ENCODE measurements at places on chromosomes 6 and 20.

DNA sequence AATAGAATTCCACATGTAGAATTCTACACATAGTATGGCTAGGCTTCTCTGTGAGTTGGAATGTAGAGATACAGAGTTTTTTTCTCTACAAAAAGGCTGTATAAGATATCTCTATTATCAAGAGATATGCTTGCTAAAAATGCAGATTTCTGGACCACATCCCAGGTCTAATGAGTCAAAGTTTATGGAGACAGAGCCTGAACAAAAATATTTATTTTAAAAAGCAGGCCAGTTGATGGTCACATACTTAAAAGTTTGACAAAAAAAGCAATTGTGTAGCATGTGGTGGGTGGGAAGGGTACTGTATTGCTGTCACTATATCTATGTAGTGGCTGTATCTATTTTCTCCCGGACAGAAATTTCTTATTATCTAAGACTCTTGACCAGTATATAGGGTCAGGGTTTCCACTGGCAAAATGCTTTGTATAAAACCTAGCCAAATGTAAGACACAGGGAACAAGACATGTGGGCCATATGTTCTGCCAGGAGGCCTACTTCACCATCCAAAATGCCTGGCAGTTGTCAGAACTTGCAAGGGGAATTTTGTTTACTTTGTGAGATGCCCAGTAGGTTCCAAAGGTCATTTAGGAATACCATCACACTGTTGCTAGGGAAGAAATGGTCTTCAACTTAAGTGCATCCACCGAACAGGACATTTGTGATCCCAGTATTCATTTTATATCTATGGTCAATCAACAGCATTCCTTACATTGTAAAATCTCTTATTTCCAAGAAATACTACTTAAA is 60.6 kb downstream of the SHPRH start:
- no peak for DNase-seq

DNA sequence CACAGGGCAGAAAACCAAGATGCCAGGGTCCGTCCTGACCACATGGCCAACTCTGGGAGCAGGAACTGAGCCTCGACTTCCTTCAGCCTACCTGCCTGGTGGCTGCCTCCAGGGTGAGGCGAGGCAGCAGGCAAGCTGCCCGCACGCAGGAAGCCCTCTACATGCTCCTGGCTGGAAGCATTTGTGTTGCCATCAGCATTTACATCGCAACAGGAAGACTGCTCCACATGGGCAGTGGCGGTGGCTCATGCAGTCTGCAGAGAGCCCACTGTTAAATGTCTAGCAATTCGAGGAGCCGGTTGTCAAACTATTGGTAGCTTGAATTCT is 233.8 kb downstream of the SYNDIG1 start:
- DNase-seq: no peak

DNA sequence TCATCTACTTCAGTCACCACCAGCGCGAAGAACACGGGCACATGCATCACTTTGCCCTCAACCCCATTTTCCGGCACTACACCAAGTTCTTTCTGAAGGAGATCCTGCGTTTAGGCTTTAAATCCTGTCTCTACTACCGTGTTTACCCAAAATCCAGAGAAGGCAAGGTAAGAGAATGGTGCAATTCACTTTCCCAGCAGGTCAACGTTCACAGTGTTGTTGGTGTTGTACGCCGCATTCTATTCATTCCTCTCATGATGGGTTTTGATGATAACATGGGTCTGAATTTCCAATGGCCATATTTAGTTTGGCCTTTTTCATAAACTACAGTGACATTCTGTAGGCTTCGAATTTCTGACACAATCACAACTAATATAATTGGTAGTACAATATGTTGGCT is 144.3 kb downstream of the CFAP61 start:
- DNase-seq: no peak

DNA sequence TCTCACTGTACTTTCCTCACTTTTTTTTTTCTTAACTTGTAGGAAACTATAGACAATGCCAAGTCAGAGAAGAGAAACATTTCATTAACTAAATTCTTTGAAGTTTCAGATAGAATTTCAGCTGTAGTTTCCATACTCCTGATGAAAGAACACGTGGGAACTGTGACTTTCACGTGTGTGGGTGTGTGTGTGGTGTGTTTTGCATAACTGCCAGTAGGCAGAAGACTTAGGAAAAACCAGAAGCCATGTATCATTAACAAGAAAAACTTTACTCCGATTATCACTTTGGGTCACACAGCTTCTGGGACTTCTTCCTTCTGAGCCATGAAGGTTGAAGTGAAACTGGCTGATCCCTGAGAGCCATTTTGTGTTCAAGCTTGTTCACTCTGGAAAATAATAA is 483.3 kb downstream of the TFAP2B start:
- no peak for DNase-seq

- DNase-seq: no peak
These were observed 61.3 kb downstream of the PRDM1 start for GRCh38 chr6:106147476-106147875.

- DNase-seq: no peak
These were observed 14.3 kb downstream of the SLA2 start for GRCh38 chr20:36631646-36632045.

DNA sequence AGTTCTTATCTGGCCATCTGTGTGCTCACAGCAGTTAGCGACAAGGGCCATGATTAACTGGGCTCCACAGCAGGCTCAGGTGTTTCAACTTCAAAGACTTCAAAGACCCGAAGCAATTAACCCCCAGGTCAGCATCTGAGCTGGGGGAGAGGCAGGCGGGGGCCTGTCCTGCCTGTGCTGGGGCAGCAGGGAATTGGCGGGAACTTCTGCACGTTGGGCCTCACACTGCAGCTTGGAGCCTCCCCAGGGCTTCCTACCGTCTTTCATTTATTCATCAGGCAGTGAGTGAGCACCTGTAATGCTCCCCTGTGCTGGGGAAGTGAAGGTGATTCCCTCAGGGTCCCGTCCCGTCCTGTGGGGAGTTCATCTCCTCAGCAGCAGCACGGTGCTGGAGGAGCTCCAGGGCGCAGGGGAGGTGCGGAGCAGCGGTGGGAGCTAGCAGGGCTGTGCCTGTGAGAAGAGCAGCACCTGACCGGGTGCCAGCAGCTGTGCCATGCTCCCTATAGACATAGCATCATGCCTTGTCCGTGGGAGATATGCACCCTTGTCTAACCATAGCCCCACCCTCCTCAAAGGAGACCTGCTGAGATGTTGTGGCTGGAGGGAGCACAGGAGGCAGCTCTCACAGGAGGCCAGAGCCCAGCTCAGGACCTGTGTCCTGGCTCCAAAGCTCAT is 51.8 kb upstream of the FRMD1 start:
- no peak for DNase-seq

DNA sequence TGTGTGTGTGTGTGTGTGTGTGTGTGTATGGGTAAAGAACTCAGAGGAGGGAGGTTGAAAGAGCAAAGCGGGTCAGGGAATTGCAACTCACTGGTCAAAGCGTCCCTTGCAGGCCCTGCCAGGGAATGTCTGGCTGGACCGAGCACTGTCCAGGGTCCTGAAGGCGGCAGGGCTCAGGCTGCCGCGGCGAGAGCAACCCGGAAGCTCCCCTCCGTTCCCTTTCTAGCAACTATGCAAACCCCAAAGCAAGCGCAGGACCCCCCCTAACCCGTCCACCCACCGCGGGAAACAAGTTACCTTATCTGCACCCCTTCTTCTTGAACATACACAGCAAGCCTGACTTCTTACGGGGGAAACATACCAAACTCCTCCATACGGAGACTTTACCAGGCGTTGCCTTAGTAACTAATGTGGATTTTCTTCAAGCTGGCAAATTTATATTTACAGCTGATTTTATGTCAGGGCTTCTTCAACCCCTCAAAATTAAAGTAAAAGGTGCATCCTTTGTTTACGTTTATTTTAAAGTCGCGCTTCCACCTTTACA is 538 bp upstream of the GRM1 start:
- peak; percentile 36 for DNase-seq

DNA sequence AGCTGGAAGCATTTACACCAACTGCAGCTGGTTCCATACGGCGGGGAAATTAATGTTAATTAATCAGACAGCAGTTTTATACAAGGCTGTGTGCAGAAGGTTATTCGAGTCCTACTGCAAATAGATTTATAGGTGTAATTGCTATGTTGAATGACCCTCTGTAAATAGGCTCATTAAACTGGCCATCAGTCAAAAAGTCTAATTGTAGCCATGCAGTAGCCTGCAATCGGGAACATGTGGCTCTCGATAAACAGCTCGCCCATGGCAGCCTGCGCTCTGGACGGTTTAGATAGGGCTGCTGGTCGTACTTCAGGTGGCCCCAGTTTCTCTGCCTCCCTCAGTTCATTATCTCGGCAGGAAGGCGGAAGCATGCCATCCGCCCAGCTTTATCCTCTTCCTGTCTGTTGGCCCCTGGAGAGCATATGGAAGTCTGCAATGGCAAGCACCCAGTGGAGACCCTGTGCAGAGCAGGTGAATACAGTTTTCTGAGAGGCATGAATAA is 143.2 kb downstream of the MBOAT1 start:
- no peak for DNase-seq

DNA sequence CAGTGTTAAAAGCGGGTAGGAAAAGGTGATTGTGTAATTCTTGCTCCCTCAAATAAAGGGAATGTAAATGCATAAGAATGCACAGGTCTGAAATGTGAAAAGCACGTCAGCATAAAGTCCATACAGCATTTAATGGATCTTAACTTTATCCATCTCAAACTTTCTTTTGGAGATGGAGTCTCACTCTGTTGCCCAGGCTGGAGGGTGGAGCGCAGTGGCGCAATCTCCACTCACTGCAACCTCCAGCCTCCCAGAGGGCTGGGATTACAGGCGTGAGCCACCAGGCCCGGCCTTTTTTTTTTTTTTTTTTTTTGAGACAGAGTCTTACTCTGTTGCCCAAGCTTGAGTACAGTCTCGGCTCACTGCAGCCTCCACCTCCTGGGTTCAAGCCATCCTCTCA is 33.4 kb downstream of the RNASET2 start:
- no peak for DNase-seq

DNA sequence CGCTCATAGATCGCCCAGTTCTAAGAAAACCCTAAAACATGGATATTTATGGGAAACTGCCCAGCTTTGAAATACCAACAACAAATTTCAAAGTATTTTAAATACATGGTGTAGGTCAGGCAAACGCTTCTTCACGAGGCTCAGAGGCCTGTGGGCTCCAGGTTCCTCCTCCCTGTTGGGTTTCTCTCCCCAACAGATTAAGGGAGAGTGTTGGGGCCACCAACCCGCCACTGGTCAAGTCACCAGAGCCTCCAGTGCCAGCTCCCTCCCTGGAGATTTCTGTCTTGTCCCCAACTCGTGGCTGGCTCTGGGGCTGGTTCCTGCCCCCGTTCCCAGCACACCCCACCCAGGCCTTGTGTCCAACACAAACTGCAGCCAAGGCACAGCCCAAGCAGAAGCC is 87.9 kb downstream of the PTPN1 start:
- no peak for DNase-seq

- DNase-seq: no peak
These were observed 137.5 kb downstream of the BTBD3 start for GRCh38 chr20:12055161-12055560.

DNA sequence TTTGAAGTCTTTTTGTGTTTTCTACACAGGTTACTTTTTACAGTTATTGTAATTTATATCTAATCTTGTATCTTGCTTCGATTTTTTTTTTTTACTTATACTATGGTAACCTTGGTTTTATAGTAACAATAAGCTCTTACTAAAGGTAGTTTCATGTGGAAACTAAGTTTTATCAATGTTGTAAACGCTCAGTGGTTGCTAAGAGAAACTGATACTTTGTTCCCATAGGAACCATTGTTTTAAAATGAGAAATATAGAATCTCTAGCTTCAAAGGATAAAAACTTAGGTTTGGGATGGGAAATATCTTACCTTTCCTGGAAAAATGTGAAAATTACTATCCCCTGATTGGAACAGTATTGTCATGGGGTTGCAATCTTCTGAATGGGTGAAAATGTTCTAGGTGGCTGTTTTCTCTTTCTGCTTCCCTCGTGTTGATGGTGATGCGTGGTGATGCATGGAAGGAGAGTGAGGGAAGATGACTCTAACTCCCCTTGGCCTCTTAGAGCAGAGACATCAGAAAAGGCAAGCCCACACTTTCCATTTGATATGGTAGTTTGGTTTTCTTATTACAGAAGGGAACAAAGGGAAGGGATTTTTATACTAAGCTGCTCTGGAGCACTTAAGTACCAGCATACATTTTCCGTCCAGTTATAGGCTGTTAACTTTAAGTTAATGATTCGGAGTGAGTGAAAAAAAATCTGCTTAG is 23.5 kb upstream of the BACH2 start:
- DNase-seq: no peak

DNA sequence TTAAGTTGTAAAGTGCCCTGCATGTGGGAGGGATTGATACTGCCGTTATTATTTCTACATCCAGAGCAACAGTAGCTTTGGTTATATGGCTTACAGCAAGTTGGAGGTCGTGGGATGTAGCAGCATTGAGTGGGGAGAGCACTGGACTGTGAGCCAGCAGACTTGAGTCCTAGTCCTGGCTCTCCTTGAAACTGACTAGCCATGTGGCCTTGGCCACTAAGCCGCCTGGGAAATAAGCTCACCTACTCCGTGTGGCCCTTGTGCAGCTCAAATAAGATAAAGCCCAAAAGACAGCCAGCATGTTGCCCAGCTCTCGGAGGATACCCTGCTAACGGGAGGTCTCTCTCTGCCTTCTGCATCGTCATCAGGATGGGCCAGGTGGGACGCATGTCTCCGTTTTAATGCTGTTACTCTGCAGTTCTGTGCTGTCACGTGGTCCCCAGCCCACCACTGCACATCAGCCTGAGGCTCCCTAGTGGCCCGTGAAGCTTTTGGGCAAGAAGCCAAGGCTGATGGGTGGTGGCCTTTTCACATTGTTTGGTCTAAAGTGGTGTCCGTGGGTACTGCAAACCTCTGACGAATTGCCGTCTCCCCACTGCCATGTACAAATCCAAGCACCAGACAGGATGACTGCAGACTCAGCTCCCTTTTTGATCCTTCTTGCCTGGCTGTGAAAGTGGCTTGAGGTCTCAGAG is 7.9 kb downstream of the EPB41L1 start:
- no peak for DNase-seq

DNA sequence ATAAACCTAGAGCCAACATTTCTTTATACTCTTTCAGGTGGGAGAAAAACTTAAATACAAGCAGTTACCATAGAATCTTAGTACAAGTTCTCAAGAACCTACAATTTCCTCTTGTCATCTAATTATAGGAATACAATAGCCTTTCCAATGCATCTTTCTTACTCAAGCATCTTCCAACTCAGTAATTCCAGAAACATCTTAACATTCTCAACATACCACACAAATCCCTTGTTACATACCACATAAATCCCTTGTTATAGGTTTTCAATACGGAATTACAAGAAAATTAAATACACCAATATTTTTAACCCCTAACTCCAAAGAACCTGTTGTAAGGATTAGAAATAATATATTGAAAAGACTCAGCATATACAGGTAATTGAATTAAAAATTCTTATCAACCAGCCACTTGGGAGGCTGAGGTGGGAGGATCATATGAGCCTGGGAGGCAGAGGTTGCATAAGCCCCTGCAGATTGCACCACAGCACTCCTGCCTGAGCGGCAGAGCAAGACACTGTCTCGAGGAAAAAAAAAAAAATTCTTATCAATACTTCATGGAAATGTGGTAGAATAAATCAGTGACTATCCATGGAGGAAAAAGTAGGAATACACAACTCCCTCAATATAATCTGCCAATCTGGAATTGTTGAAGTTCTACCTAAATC is 127.5 kb upstream of the CCDC28A start:
- no peak for DNase-seq

GRCh38 chr20:47164140-47164539 is 192.4 kb downstream of the ZMYND8 start:
- no peak for DNase-seq

Data from activated T-cell treated with anti-CD3 and anti-CD28 coated beads, Interleukin-2, amount 50 U/mL, for 72 hours (primary cell).